ENCODE measurements at places on chromosomes 4 and X.

DNA sequence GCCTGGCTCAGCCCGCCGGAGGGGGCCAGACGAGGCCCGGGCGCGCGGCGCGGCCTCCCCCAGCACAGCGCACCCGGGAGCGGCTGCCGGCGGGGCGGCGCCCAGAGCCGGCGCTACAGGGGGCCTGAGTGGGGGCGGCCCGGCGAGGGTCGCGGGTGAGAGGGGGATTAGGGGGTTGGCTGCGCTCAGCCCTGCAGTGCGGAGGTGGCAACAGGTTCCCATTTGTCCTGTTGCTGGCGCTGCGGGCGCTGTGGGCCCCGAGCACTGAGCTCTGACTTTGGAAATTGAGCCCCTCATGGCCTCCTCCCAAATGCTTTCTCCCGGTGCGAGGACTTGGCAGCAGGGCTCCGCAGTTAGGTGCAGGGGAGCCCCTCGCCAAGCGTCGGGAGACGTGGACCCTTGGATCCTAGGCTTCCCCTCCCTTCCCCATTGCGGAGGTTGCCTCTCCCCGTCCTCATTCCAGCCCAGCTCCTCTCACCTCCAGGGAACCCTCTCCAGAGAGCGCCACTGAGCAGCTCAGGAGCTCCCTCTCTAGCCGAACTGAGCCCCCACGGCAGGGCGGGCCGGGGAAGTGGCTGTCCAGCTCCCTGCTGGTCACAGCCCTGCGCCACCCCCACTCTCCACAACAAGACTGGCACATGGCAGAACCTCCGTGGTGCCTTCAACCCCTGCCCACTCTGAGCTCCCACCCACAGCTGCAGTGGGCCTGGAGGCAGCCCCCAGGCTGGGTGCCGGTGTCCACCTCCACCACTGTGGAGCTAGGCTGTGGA, 2.5 kb upstream of the DUSP9 start:
- DNase-seq: no peak

- no peak for DNase-seq
Measured at GRCh38 chr4:3818371-3818770, 52.2 kb downstream of the ADRA2C start.

GRCh38 chrX:2176274-2176673, 324.5 kb downstream of the DHRSX start:
- no peak for DNase-seq

DNA sequence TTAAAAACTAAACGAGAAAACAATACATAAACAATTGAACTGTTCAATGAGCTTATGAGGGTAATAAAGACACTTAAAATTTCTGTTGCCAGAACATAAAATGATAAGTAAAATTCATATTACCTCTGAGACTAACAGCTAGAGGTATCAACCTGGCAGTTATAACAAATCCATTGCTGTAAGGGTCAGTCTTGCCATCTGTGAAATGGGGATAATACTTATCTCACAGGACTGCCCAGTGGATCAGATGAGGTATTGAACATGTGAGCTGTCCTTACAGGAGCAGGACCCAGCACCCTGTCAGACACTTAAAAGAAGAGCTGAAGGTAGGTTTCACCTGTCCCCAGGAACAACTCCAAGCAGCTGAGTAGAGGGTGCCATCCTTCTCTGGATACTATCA, 2.5 kb downstream of the TCEAL3 start:
- DNase-seq: no peak

DNA sequence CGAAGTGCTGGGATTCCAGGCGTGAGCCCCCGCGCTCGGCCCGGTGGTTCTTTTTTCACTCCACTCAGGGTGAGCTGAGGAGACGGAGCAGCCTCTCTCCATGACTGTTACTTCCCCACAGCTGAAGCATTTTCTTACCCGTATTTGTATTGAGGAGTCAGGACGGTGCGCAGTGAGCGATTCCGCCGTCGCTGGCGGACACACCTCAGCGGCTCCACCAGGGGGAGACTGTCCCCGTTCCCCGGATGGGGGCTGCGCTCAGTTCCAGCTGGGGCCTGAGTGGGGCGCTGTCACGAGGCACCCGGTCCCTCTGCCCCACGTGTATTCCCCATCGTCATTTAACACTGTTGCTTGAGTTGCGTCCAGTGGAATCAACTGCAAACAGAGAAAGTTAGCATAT, 844.0 kb upstream of the FRG1 start:
- DNase-seq: no peak

GRCh38 chr4:73989031-73989430, 1.0 kb upstream of the PPBP start:
- DNase-seq: no peak

Data from memory B cell (primary cell).